ENCODE measurements at places on chromosomes 12 and 14.

DNA sequence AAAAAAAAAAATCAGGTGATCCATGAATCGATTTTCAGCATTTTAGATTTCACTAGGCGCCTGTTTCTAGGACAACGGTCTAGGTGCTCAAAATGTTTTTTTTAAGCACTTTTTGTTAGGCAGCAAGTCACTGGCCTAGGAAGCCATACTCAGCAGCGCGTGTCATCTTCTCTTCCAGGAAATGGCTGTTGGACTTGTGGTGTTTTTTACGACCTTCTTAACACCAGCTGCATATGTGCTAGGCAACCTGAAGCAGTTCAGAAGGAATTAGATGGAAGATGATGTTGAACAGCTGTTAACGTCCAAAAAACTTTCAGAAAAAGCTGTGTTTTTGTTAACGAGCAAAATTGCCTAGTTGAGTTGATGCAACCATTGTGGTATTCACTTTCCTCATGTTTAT is 868 bp downstream of the COX8C start:
- DNase-seq: no peak

DNA sequence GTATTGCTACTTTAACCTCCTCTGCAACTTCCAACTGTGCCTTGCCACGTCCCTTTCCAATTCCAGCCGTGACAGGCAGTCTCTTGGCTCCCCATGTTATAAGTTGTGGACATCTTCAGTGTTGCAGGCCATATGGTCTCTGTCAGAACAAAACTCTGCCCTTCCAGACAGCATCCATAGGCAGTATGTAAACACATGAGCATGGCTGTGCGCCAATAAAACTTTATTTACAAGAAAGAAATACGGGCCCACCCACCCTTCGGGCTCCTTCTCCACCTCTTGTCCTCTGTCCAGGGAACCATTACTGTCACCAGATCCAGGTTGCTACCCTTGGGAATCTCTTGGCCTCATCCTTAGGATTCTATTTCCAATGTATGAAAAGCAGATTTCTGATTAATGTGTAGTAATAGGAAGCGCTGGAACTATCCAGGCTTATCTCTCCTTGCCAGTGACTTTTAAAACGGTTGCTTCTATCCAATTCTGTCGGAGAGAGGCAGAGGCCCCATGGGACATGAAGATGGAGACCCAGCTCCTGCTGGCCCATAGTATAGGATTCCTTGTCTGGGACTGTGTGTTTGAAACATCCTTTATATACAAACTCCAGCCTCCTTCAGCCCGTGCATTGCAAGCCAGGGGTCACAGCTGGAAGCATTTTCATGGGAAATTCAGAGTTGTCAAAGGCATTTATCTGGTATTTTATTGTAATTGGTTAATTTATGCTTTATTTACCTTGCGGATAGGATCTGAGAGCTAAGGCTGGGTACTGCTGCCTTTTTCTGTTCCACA is 114.4 kb downstream of the ZNF664 start:
- no peak for DNase-seq

- no peak for DNase-seq
These were observed 189.5 kb downstream of the MED13L start for GRCh38 chr12:116087962-116088361.

- no peak for DNase-seq
These were observed 358.5 kb upstream of the SFSWAP start for GRCh38 chr12:131352296-131352900.

DNA sequence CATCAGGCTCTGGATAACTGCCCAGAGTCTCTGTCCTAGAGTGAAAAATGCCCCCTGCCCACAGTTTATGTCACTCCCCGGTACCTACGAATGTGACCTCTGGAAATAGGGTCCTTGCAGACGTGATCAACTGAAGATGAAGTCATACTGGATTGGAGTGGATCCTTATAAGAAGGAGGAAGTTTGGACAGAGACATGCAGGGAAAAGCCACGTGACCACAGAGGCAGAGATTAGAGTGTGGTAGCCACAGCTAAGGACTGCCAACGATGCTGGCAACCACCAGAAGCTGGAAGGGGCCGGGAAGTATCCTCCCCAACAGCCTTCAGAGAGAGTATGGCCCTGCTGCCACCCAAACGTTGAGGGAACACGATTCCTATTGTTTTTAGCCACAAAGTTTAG is 101.2 kb upstream of the NCOR2 start:
- DNase-seq: no peak

GRCh38 chr14:68473794-68474193 is 319.1 kb downstream of the ZFP36L1 start:
- no peak for DNase-seq

DNA sequence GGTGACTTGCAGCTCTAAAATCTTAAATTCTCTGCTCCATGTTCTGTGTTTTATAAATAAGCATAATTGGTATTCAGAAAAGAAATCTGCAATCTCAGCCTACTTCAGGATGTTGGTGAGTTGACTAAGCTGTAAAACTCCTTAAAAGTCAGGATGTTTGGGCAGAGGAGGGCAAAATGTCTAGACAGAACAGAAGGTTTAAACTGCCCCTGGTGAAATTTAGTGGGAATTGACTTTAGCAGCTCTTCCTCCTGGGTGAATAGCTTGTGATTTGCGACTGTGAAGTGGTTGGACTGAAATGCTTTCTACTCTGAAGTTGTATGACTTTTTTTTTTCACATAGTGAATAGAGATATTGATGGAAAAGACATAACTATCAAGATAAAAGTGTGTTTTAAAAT is 85.8 kb downstream of the CAND1 start:
- DNase-seq: no peak

DNA sequence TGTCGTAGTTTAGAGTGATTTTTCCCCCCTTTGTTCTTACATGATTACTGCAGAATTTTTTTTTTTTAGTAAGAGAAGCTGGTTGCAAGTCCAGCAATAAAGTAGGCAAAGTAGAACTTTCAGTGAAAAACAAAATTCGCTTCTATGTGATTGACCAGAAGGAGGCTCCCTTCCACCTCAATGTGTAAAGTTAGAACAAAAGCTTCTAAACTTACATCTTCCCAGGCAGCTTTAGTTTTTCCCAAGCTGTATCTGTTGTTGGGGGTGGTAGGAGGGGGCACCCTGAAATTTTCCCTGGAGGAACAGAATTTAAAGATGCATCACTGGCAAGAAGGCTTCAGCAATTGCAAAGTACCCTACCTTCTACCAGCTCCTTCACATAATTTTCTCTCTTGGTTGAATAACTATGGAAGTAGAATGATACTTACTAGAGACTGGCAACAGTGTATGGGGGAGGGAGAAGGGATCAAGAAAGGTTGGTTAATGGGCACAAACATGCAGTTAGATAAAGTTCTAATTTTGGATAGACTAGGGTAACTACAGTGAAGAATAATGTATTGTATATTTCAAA is 87.3 kb upstream of the E2F7 start:
- no peak for DNase-seq

DNA sequence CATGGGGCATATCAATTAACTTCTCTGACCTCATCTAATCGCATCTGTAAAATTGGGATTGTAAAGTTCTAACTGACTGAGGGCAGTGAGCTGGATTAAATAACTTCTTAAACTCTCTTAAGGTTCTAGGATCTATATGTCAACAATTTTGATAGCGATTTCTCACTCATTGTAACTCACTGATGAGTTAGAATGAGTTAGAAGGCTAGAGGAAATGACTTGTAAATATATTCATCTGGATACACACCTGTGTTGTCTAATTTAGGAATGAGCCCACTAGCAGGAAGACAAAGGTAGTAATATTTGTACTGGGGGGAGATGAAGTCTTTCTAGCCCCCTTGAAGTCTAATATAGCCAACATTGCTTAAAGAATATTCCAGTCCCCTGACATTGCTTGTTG is 46.3 kb upstream of the CERS5 start:
- no peak for DNase-seq

DNA sequence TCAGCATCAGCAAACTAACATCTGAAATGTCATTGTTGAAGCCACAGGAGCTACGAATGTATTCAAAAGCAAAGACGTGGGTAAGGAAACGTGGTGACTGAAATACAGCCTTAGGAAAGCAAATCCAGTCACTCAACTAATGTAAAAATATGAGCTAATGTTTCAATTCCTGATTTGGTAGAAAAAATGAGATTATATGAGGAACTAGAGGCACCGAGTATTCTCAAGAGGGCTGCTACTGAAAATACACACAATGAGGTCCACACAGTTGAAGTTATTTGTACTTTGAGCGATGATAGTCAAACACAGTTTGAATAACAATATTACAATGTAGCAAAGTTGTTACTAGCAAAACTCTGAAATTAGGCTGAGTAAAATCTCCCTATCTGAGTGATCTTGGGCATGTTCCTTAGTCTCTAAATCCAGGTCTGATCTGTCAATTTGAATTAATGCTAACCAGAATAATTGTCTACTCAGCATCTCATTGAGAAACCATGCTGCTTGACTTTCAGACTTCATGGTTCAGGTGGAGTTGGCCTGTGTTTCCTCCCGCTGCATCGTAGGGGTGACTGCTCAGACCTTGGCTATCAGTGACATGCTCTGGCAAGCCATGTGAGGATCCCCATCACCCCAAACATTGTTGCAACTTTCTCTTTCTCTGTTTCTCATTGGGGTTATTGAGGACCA is 467.1 kb upstream of the SOX5 start:
- no peak for DNase-seq

GRCh38 chr12:109582636-109583035 is 9.0 kb downstream of the MVK start:
- no peak for DNase-seq

DNA sequence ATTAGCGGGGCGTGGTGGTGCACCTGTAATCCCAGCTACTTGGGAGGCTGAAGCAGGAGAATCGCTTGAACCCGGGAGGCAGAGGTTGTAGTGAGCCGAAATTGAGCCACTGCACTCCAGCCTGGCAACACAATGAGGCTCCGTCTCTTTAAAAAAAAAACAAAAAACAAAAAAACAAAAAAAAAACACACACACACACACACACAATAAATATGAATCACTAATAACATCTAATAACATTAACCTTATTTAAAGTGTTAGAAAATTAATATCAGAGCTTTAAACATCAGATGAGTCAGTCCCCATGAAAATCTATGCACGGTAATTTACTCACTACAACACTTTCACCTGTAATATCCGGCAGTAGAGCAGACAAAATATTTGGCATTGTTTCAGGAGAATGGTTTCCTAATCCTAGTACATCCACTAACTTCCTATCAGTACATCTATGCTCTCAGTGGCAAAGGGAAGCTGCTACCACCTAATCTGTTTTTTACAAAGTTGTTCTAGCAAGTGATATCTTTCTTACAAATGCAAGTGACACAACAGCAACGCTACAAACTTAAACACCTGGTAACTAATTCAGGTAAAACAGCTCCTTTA is 36.2 kb downstream of the MED13L start:
- no peak for DNase-seq

DNA sequence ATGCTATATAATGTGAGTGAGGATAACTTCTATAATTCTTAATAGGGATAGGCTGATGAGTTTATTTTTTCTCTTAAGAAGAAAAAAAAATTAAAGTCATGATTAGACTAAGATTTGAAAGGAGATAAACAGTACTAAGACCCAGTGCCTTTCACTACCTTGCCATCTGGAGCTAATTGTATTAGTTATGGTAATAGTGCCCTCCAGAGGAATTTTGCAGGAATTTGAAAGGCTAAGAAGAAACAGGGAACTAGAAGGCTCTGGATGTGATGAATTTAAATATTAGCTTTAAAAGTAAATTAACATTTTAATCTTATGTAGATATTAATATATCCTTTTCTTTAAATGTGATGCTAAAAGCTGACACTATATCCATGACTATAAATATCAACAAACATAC is 36.6 kb upstream of the PIK3C2G start:
- DNase-seq: no peak

DNA sequence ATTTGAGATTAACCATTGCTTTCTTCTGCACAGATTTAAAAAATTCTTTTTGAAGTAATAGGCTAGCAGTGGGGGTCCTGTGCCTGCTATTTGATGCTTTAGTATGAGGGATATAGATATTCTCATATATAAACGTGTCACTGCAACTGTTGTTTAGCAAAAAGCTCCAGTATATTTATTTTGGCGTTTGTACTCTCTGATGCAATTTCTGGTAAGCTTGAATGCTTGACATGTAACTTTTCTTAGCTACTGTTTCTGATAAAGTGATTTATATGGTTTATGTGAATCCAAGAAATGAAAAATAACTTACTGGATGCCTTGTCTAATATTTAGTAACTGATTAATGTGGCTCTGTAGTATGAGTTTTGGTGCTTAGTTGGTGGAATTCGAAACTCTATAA is 77.1 kb downstream of the TTLL5 start:
- DNase-seq: no peak

GRCh38 chr12:101946233-101946611 is 68.8 kb downstream of the DRAM1 start:
- no peak for DNase-seq

- DNase-seq: no peak
These were observed 155.7 kb downstream of the GALC start for GRCh38 chr14:87837296-87837695.

- DNase-seq: no peak
These were observed 41.2 kb downstream of the SLC25A21 start for GRCh38 chr14:37131205-37131604.

- DNase-seq: no peak
These were observed 9.3 kb downstream of the ITGA7 start for GRCh38 chr12:55698241-55698955.

- DNase-seq: no peak
These were observed 69.0 kb downstream of the HRK start for GRCh38 chr12:116812238-116812637.

- no peak for DNase-seq
These were observed 11.0 kb downstream of the DLST start for GRCh38 chr14:74892745-74893144.

DNA sequence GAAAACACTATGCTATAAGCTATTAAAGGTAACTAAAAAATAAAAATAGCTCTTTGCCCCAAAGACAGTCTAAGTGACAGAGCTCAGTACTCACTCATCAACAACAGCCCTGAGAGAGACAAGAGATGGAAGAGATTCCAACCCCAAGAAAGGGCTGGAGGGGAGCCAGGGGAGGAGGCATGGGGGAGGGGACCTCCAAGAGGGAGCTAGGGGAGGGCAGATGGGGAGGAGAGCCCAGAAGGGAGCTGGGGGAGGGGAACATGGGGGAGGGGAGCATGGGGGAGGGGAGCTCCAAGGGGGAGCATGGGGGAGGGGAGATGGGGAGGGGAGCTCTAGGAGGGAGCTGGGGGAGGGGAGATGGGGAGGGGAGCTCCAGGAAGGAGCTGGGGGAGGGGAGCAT is 7.7 kb downstream of the SSH1 start:
- no peak for DNase-seq

DNA sequence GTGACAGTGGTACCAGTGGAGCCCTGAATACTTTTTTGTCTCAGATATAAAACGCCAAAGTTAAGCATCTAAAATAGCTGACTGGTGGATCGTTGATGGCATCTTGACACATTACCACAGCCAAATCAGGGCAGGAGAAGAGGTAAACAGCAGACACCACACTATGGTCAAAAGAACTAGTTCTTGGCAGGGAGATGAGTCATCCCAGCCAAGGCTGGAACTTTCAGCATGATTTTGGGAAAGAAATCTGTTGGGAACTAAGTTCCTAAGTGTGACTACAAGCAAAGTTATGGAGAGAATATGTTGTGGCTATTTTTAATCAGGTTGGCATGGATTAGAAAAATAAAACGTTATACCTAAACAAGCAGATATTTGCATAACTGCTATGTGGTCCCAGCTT is 36.9 kb downstream of the LGR5 start:
- DNase-seq: no peak

Measured in NCI-H187 (cell line).